ENCODE measurements at places on chromosomes 2 and 18.
A peak's percentile ranks its signal among the peaks of the same experiment; 100 is the strongest.

DNA sequence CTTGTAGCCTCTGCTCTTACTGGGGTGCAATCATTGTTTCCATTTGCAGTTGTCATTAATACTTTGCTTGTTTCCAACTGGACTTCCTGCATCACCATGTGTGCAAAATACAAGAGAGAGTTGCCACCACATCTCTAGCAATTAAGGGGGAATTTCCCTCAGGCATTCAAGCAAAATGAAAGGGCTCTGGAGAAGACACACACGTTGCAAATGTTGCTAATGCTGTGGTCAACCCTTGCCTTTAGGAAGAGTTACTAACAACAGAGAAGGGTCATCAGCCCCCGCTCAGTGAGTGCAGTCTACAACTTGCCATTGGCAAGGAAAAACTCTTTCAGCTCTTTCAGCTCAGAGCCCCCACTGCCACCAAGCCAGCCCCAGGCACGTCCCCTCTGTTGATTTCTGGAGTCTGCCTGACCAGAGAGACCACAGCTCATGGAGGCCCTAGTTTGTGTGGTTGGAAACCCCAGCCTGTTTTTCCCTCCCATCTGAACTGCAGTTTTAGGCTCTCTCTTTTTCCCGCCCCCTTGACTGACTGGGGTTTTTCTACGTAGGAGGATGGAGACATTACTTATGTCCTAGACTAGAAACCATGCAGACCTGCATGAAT is 25.9 kb upstream of the GPR45 start:
- no peak for DNase-seq

- no peak for DNase-seq
Observed at GRCh38 chr2:55616551-55617174, 759 bp downstream of the PPP4R3B start.

DNA sequence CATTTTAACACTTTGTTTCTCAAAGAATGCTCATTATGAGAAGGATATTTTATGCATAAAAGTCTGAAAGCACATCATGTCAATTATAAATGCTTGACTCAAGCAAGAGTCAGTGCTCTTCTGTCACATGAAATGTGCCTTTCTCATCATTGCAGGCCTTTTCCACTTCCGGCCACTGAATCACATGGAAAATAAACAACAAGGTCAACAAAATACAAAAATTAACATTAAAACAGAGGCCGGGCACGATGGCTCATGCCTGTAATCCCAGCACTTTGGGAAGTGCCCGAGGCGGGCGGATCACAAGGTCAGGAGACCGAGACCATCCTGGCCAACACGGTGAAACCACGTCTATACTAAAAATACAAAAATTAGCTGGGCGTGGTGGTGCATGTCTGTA is 480.6 kb downstream of the SPAG16 start:
- DNase-seq = no peak

DNA sequence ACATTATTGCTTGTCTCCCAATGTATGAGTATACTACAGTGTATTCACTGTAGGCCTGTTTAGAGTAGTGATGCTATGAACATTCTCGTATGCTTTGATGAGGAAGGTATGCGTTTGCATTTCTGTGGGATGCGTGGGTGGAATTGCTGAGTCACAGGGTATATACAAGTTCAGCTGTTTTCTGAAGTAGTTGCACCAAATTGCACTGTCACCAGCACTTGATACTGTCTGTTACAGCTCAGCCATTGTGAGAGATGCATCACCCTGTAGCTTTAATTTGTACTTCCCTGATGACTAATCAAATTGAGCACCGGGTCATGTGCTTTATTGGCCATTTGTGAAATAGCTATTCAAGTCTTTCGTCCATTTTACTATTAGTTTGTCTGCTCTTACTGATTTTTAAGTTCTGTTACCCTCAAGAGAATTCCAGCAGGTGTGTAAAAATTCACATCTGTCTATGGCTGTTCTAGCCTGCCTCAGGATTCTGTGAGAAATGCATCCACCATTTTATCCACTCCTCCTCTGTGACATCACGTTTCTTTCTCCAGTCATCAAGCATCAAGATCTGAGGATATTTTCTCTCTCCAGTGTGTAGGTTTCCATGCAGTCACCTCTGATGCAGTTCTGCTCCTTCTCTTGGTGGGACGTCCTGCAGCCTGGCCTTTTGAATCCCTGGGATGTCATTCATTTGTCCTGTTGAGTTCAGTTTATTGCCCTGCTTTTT is 72.5 kb downstream of the DGKD start:
- no peak for DNase-seq

DNA sequence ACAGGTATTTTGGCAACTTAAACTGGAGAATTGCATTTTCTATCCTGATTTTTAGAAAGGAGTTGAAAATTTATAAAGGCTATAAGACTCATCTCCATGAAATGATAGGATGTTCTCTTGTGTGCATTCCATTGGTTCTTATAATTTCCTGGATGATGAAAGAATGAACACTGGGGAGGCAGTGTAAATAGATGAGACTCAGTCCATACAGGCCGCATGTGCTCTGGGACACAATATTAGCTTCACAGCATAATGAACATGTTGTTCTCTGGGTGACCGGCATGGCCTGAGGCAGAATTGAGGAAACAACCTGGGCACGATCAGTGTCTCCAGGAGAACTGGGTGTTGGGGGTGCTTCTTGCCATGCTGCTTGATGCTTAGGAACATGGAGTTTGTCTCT is 38.8 kb downstream of the AOX1 start:
- no peak for DNase-seq

DNA sequence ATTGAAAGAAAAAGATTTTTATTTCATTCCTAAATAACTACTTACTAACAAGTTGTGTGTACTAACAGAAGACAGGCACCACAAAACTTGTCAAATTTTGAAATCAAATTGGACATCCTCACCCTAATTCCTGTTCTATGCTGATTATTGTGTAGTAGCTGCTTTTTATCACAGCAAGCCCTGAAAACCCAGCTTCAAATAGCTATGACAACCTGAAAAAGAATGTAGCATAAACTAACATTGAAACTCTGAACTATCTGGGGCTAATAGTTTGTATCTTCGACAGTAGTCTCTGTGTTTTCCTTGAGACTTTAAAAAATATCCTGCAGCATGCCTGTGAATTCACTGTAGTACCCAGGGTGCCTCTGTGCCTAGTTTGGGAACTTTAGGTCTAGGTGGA is 122.6 kb downstream of the WDPCP start:
- DNase-seq = no peak

DNA sequence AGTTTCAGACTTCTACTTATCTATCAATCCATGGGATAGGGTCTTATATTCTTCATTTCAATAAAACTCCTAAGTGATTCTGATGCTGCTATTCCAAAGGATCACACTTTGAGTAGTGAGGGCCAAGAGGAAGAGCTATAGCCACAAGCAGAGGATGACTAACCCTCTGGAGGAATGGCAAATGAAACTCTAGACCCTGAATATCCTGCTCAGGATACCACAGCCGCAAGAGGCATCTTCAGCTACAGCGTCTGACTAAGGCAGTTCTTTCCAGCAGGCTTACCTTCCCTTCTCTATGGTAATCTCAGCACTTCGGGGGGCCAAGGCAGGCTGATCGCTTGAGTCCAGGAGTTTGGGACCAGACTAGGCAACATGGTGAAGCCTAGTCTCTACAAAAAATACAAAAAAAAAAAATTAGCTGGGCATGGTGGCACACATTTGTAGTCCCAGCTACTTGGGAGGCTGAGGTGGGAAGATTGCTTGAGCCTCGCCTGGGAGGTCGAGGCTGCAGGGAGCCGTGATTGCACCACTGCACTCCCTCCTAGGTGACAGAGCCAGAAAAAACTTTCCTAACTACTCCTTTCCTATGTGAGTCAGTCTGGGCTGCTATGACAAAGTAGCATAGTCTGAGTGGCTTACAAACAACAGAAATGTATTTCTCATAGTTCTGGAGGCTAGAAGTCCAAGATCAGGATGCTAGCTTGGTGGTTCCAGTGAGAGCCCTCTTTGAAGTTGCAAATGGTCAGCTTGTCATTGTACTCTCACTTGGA is 371.9 kb downstream of the IRS1 start:
- no peak for DNase-seq

GRCh38 chr2:73414696-73415095 is 29.1 kb downstream of the ALMS1 start:
- no peak for DNase-seq

- DNase-seq = no peak
Observed at GRCh38 chr18:43932140-43932539, 654.9 kb upstream of the SYT4 start.

- no peak for DNase-seq
Observed at GRCh38 chr2:159010963-159011362, 42.5 kb downstream of the TANC1 start.

GRCh38 chr18:13112982-13113381 is 105.6 kb upstream of the LDLRAD4 start:
- no peak for DNase-seq

- no peak for DNase-seq
Observed at GRCh38 chr2:238771218-238771617, 76.7 kb upstream of the TWIST2 start.

- DNase-seq = no peak
Observed at GRCh38 chr18:25329783-25330182, 22.2 kb downstream of the ZNF521 start.

GRCh38 chr2:190180313-190181122 is 118.0 kb upstream of the MSTN start:
- DNase-seq = peak; percentile 38

- DNase-seq = no peak
Observed at GRCh38 chr2:72988041-72988440, 70.7 kb downstream of the EMX1 start.

- no peak for DNase-seq
Observed at GRCh38 chr2:241126771-241127202, 22.5 kb downstream of the PASK start.

- no peak for DNase-seq
Observed at GRCh38 chr2:214294426-214294825, 116.4 kb upstream of the VWC2L start.

DNA sequence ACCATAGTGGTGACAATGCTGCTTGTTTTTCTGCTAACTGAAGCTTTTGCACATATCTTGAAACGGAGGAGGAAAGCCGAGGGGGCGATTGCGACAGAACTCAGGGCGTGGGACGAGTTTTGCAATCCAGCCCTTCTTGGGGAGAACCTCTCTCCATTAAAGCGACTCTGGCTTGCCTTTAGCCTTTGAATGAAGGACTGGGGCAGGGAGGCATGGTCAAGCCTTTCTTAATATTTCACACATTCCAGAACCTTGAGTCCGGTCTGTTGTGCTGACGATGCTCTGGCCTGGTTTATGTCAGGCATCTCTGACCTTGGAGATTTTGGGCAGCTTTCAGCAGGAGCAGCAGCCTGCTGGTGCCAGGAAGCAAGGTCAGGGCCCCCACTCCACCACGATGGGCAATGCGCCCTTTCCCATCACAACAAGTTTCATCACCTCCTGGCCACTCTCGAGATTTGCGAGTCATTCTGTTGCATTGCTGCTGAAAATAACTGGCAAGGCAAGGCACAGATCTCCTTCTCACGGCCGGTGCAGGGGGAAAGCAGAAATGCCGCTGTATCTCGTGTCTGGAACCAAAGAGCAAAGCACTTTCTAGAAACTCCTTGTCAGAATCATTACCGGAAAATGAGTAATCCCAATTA is 10.8 kb downstream of the EMILIN2 start:
- DNase-seq = no peak

DNA sequence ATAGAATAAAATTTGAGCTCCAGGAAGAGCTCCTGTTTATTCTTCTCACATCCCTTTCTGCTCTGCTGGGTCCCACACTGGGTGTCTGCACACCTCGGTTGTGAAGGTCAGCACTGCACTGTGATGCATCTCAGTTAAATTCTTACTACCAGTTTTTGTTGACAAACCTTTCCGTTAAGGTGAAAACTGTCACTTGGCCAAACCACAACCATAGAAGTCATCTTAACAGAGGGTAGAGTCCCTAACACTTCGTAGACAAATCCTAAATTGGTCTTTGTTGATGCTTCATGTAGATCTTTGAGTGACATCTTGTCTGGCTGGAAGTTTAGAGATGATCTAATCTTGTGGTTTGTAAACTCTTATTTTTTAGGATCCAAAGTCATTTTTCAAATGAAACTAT is 167.4 kb upstream of the MAP3K20 start:
- DNase-seq = no peak

DNA sequence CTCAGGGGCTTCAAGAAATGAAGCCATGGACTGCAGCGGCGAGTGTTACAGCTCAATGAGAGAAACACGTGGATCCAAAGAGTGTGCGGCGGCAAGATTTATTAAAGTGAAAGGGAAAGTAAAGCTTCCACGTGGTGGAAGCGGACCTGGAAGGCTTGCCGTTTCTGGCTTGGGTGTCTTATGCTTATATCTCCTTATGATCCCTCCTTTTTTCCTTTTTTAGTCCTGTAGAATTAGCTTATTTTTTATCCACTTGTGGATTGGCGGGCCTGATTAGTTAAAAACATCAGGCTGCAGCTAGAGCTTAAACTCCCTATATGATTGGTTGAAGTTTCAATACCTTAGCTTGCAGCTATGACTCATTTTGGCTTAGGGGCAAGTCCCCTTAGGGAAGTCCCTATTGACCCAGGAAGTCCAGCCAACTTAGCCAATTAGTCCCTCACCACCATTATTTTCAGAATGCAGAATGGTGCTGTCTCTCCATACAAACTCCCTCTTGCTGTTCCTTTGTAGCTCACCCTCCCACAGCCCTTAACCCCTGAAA is 11.6 kb upstream of the HNMT start:
- no peak for DNase-seq

GRCh38 chr2:233184669-233185068 is 66.8 kb upstream of the ATG16L1 start:
- no peak for DNase-seq

- DNase-seq = peak; percentile 57
Observed at GRCh38 chr18:12946549-12947284, 1.1 kb upstream of the SEH1L start.

GRCh38 chr2:40434731-40435271 is 17.1 kb downstream of the SLC8A1 start:
- peak; percentile 75 for DNase-seq

- no peak for DNase-seq
Observed at GRCh38 chr2:217049956-217050355, 190.1 kb upstream of the TNP1 start.

- no peak for DNase-seq
Observed at GRCh38 chr2:237700512-237701032, 73.2 kb downstream of the LRRFIP1 start.

GRCh38 chr2:74407682-74408081 is 13.7 kb downstream of the C2orf81 start:
- no peak for DNase-seq

- no peak for DNase-seq
Observed at GRCh38 chr2:234405462-234405861, 91.4 kb downstream of the ARL4C start.

Data from NCI-H446 (cell line).